HL-60 (cell line): ENCODE measurements at places on chromosomes 13 and 19.

- no peak for DNase-seq
Observed at GRCh38 chr13:75421133-75421532, 60.8 kb downstream of the TBC1D4 start.

DNA sequence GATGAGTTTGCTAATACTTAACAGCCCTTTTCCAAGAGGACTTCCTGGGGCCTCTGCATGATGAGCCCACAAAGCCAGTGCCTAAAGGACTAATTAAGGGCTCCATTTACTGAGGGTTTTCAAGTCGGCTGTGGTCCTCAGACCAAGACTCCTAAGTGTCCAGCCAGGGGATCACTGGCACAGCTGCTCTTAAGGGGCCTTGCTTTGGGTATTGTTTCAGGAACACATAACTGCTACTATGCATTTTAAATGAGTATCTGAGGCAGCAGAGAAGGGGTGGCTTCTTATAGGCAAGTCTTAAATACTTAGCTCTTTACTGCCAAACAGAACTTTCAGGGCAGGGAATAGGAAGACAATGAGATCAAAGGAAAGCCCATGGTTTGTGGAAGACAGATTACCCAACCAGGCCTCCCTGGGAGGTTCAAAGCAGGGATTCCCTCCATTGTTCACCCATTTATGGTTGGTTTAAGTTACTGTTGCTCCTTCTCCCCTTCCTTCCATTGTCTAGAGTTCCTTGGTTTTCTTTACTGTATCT, 61.9 kb downstream of the TNFRSF19 start:
- no peak for DNase-seq

GRCh38 chr19:32475141-32476031, 69.8 kb downstream of the DPY19L3 start:
- no peak for DNase-seq

DNA sequence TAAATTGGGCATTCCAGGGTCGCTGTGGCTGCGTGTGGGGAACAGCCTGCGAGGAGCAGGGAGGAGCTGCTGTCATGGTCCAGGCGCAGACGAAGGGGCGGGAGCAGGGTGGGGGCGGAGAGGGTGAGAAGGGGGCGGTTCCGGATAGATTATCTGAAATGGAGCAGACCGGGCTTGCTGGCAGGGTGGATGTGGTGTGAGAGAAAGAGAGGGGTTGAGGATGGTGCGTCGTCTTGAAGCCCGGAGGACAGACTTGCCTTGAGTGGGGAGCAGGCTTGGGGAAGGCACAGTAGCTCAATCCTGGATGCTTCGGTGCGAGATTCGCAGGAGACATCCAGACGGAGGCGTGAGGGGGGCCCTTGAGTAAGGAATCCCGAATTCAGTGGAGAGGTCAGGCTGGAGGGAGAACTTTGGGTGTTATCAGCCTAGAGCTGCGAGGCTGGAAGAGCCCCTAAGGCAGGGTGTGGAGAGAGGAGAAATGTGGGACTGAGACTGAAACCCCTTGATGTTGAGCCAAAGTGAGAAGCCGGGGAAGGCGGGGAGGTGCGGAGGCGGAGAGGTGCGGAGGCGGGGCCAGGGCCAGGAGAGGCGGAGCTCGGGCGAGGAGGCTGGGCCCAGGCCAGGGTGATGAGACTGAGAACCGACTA, 40.6 kb downstream of the DPF1 start:
- no peak for DNase-seq

DNA sequence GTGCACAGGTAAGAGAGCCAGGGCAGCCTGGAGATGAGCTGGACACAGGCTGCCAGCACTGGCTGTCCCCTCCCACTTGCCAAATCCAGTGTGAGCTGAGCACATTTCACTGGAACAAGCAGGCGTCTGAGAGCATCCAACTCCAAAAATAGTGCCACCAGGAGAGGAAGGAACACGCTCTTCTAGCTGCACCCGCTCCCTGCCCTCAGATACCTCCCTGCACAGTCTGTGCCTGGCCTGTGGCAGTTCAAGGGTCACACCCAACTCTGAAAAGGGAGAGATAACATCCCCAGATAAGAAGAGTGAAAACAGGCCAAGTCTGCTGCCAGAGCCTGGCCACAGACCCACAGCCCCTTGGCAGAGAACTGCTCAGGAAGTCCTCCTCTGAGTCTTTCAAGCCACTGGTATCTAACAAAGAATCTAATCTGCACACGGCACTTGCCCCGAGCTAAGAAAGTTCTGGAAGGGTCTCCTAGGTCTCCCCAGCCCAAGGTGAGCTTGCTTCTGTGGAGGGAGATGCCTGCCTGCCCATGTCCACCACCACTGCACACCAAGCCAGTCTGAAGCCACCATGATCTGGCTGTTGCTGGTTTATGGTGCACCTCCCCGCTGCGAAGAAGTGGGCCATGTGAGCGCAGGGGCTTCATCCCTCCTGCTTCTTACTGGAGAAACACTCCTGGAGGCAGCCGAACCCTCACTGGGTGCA, 14.7 kb downstream of the ELL start:
- DNase-seq, result no peak

GRCh38 chr19:4093643-4094175, 27.0 kb upstream of the ZBTB7A start:
- no peak for DNase-seq

GRCh38 chr19:10044390-10044789, 31.1 kb downstream of the RDH8 start:
- DNase-seq, result no peak

DNA sequence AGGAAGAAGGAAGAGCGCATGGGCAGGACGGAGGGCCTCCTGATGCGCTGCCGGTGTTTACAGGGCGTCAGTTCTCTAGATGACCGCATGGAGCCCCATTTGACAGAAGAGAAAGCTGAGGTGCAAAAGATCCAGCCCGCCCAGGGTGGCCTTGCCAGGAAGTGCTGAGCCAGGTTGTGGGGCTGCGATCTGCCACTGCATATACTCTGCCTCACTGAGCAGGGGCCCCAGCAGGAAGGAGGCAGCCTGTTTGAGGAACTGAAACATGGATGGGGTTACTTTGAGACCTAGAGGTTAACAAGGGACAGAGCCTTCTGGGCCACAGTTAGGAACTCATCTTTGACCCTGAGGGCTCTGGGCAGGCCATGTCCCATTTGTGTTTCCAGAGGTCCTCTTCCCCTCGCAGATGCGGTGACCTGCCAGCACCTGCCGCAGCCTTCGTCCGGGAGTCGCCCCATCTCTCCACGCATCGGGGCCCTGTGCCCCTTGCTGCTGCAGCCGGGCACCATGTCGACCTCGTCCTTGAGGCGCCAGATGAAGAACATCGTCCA, 3.2 kb downstream of the EPN1 start:
- peak; percentile 75 for DNase-seq

GRCh38 chr13:79803989-79804388, 323.0 kb downstream of the NDFIP2 start:
- peak; percentile 45 for DNase-seq

- DNase-seq, result no peak
Observed at GRCh38 chr13:47120282-47120681, 223.4 kb upstream of the HTR2A start.

GRCh38 chr13:82341116-82341515, 1541.2 kb downstream of the SLITRK1 start:
- no peak for DNase-seq

GRCh38 chr19:3604987-3605343, 1.7 kb downstream of the TBXA2R start:
- no peak for DNase-seq

- DNase-seq, result no peak
Observed at GRCh38 chr13:40272776-40273139, 393.7 kb downstream of the FOXO1 start.

- DNase-seq, result no peak
Observed at GRCh38 chr19:14615623-14616022, 32.7 kb downstream of the CLEC17A start.

DNA sequence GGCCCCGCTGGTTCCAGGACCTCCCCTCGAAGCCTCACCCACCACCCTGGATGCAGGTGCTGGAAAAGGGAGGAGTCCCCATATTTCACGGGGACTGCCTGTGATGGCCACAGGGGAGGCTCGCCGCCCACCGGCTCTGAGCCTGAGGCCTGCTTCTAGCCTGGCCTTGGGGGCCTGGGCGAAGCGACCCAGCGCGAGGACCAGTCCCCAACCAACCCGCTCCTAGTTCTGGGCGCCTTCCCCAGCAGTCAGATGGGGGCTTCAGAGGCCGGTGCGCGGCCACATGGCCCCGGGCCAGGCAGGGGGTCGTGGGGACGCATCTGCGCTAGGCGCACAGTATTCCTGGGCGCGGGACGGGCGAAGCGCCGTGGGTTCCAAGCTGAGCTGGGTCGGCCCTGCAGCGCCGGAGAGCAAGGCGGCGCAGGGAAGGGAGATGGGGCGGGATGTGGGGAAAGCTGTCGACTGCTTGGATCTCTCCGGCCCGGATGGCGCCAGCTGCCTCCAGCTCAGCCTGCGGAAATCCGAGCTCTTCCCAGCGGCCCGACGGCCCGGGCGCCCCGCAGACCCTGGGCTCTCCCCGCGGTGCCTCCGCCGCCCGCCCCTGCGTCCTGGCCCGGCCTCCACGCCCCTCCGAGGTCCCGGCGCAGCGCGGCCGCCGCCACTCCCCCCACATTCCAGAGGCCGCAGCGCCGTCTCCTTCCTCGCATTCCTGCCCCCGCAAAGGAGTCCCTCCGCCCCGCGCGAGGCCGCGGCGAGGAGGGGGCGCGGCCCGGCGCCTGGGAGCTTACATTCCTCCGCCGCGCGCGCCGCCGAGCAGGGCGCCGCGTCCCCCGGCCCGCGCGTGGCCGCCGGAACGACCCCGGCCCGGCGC, at the start of gene WTIP:
TSS of gene WTIP (plus strand) at position 788 of the 871 bp plus-strand sequence. CDS start 217 bp downstream, outside the sequence.
- no peak for DNase-seq

- DNase-seq, result no peak
Observed at GRCh38 chr19:15516363-15516762, 8.0 kb downstream of the CYP4F22 start.

- DNase-seq, result no peak
Observed at GRCh38 chr19:42093926-42094325, 18.0 kb downstream of the ZNF574 start.

DNA sequence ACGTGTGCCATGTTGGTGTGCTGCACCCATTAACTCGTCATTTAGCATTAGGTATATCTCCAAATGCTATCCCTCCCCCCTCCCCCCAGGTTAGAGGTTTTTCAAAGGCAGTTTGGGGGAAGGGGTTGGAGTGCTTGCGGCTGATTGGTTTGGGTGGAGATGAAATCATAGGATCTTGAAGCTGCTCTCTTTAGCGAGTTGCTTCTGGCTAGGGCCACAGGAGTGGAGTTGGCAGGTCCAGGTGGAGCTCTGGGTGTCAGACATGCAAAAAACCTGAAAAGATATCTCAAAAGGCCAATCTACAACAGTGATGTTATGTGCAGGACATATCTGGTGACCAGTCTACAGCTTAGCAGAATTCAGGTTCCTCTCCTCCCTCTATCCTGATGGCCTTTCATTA, 32.6 kb upstream of the CXCL17 start:
- no peak for DNase-seq

GRCh38 chr13:59208405-59209195, 955.1 kb downstream of the DIAPH3 start:
- no peak for DNase-seq

DNA sequence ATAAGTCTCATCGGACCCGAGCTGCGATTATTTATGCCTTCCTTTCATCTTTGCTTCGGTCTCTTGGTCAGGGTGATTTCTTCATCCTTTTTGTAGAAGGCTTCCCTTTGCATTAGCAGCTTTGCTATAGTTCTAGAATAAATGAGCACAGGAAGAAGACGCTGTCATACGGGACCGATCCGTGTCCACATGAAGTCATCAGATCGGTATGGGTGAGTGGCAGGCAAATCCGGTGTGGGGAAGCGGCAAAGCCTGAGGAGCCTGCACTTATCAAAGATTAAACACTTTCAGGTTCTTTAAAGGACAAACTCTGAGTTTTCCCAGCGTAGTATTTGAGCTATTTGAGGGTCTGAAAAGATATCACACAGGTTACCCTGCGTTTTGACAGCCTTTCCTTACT, 119.3 kb downstream of the IRS2 start:
- DNase-seq, result no peak

- DNase-seq, result no peak
Observed at GRCh38 chr13:40682449-40683240, 16.2 kb upstream of the FOXO1 start.

GRCh38 chr19:29676586-29676985, 11.3 kb downstream of the PLEKHF1 start:
- no peak for DNase-seq

DNA sequence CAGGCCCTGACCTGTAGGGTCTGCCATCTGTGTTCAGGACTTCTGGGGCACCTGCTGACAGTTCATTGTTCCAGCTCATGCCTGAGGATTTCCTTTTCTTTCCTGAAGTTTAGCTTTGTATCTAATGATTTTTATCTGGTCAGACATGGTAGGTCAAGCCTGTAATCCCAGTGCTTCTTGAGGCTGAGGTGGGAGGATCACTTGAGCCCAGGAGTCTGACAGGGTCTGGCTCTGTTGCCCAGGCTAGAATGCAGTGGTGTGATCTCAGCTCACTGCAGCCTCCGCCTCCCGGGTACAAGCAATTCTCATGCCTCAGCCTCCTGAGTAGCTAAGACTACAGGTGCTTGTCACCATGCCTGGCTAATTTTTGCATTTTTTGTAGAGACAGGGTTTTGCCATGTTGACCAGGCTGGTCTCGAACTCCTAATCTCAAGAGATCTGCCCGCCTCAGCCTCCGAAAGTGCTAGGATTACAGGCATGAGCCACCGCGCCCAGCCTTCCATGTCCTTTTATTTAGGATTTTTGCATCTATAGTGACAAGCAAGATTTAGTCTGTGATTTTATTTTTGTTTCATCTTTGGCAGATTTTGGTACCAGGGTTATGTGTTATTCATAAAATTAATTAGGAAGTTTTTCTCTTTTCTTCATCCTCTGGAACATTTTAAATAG, 33.2 kb downstream of the CHST8 start:
- no peak for DNase-seq

DNA sequence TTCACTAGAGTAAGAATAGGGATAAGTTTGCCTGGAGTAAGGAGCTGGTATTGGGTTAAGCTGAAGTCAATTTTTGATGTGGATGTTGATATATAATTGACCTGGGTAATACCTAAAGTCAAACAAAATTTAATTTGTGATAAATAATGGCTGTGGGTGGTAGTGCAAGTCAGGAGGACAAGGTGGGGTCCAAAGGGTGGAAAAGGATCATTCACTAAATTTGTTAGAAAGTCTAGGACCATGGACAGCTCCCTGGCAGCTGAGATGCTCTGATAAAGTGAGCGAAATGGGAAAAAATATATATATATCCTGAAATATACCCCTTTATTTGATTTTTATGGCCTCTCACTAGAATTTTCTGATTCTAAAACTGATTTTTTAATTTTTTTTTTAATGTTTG, 463.5 kb downstream of the GPC6 start:
- no peak for DNase-seq

- DNase-seq, result no peak
Observed at GRCh38 chr13:39376076-39376475, 226.9 kb downstream of the LHFPL6 start.
